T-cell (primary cell): ENCODE measurements at places on chromosomes 11 and 22.

GRCh38 chr11:45847911-45848316, 639 bp downstream of the CRY2 start:
- DNase-seq: peak; percentile 37

DNA sequence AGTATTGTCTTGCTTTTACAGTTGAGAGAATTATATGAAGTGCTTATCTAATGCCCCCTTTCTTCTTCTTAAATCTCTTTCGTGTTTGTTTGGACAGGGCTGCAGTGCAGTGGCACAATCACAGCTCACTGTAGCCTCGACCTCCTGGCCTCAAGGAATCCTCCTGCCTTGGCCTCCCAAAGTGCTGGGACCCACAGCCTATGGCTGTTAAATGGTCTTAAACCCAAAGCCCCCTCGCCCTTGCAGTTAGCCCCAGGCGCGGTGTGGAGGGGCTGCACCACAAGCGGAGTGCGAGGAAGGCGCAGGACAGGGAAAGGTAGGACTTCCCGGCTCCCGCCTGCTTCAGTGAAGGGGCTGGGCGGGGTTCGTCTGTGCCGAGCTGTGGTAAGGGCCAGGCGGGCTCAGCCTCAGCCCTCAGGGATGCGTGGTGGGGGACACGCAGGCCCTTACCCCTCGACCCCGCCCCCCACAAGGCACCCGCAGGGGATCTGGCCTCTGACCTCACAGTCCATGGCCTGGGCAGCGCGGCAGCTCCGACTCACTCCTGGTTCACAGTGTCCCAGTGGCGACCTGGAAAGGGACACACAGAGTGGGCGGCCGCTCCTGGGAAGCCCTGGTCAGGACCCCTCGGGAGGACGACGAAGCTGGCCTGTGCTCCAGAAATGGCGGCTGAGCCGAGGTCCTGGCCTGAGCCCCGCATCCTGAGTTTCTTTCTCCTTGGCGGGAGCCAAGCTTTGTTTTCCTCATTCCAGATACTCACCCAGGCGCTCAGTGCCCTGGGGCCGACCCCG, 24.5 kb downstream of the BID start:
- DNase-seq: no peak

- DNase-seq: no peak
Observed at GRCh38 chr22:45876136-45877035, 100.6 kb downstream of the WNT7B start.

- no peak for DNase-seq
Observed at GRCh38 chr11:74731301-74732094, at the start of gene CHRDL2. CHRDL2 (minus strand) TSS chr11:74731426; CDS start chr11:74730888, 538 bp downstream.

- no peak for DNase-seq
Observed at GRCh38 chr11:132960273-132961078, 571.8 kb downstream of the OPCML start.

DNA sequence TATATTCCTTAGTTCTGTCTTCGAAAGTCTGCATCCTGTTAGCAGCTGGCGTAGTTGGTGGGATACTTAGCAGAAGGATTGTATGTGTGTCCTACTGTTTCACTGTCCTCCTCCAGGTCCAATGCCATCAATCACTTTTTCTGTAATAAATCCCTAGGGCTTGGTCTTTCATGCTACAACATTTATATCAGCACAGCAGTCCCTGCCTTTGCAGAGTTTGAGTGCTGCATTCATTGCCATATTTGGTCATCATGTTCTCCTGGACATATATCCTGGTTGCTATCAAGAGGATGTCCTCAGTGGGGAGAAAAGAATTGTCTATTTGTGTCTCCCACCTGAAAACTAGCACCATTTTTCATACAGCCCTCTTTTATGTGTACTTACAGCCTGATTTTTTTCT, 67.0 kb downstream of the OR5AK2 start:
- no peak for DNase-seq

GRCh38 chr11:1304380-1304779, 5.1 kb downstream of the TOLLIP start:
- no peak for DNase-seq

DNA sequence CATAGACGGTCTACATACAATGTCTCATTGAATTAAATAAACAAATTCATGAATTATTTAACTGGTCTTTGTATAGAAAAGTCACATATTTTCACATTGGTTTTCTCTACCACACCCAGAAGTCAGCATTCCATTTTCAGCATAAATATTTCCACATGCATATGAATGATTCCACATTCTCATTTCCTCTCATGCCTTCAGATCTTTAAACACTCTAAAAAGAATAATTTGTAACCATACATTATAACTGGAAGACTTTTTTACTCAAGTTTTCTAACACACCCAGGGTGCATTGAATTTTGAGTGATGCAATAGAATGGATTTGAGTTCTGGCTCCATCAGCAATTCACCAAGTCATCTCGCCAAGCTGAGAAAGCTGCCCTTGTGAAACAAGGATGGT, 501.8 kb upstream of the TENM4 start:
- DNase-seq: no peak

GRCh38 chr22:29377979-29378378, 10.4 kb downstream of the AP1B1 start:
- no peak for DNase-seq

- DNase-seq: no peak
Observed at GRCh38 chr22:31968022-31968421, 23.7 kb downstream of the YWHAH start.

DNA sequence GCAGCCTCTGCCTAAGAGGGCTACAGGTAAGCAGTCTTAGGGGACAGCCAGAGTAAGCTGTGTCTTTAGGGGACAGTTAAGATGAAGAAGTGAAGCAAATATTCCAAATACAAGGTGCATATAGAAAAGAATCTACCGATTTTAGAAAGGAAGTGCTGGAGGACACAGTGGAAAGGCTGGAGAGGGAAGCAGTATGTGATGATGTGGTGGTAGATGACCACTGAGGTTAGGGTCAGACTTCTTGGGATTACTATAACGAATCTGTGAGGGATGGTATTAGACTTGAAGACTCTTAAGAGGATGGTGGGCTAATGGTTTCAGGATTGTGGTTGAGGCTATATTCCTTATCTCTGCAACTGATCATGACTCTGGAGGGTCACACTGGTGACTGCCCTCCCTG, 40.0 kb upstream of the PHOX2A start:
- no peak for DNase-seq

- DNase-seq: no peak
Observed at GRCh38 chr22:17811119-17811518, 36.9 kb upstream of the BID start.

DNA sequence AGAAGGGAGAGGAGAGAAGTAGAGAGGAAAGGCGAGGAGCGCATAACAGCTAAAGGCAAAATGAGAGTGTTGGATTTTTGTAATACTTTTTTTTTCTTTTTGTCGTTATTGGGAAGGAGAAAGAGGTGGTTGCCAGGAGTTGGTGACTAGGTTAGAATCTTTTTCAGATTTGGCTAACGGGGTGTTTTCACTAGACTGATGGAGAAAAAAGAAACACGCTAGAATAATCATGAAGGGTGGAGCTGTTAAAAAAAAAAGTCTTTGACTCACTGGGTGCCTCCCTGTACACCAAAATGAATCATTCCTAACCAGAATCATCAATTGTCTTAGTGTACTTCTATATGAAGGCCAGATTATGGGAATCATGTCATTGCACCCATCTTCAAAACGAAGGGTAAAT, 12.7 kb downstream of the BLID start:
- no peak for DNase-seq

- no peak for DNase-seq
Observed at GRCh38 chr11:33618956-33619355, 81.7 kb downstream of the C11orf91 start.

- no peak for DNase-seq
Observed at GRCh38 chr11:113555071-113555619, 79.9 kb upstream of the DRD2 start.

GRCh38 chr22:37449331-37450001, 22.2 kb upstream of the ELFN2 start:
- DNase-seq: no peak

DNA sequence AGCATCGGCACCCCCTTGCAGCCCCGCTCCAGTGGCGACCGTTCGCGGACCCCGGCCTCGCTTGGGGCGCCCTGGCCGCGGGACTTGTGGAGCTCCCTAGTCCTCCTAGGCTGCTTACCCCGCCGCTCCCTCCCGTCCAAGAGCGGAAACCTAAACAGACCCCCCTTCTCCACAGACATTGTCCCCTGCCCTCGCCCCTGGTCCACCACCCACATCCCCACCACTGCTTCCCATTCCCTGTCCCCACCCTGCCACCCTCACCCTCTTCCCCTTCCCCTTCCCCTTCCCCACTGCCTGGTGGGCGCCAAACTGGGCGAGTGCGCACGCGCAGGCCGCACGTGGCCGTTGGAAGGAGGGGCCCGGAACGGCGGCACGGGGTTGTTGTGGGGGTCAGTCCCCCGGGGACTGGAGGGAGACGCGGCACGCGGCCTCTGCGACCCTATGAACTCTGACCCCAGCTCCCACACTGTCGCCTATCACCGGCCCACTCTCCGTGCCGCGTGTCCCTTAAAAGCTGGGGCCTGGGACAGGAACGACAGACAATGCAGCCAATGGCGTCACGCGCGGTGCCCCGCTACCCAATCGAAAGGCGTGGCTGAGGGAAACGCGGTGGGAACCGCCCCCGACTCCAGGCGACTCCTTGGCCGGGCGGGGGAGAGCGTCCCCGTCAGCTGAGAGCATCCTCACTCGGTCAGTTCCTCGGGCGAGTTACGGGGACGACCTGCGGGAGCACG, at the start of gene SNX32:
Gene SNX32 (plus strand): TSS at position 667 of the 734 bp plus-strand sequence. CDS start 103 bp downstream, outside the sequence.
- peak; percentile 93 for DNase-seq

DNA sequence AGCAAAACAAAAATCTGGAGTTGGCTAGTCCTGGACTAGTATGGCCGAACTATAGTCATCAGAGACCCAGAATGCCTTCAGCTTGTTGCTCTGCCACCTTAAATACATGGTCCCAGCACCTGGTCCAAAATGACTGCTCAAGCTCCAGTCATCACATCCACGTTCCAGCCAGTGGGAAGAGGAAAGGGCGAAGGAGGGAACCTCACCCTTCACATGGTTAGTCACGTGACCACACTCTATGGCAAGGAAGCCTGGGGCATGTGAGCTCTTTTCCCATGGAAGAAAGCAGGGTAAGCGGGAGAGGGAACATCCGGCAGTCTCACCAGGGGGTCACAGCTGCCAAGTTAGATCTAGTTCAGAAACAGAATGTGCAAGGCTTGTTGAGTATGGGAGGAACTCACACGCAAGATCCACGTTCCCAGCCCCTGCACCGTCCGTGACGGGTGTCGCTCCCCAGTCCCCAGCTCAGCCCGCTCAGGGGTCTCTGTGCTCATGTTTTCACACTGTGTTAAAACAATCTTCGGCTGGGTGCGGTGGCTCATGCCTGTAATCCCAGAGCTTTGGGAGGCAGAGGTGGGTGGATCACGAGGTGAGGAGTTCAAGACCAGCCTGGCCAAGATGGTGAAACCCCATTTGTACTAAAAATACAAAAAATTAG, 1.9 kb upstream of the ANO9 start:
- no peak for DNase-seq

GRCh38 chr11:62621567-62622470, at the start of gene B3GAT3:
B3GAT3 (minus strand) TSS chr11:62621986; CDS start chr11:62621947, 39 bp downstream.
- DNase-seq: peak; percentile 97

DNA sequence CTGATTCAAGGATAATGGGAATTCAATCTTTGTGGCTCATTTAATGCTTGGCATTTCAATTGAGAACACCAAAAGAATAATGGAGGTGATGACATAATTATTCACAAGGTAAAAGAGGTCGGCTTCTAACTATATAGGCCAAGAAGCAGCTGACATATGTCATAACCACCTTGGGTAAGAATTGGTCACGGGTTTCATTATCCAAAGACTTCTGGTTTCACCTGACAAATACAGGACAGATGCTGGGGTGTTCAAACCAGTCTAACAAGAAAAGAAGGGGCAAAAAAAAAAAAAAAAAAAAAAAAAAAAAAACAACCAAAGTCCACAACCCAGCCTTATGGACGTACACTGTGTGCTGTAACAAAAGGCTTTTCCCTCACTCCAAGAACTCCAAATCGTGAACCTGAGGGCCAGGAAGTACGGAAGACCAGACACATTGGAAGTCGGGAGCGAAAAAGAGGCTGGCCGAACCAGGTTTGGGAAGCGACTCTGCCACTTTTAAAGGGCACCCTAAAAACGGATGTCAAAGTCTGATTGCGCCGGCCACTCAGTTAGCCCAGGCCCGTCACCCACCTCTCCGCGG, 385 bp downstream of the HARBI1 start:
- no peak for DNase-seq

DNA sequence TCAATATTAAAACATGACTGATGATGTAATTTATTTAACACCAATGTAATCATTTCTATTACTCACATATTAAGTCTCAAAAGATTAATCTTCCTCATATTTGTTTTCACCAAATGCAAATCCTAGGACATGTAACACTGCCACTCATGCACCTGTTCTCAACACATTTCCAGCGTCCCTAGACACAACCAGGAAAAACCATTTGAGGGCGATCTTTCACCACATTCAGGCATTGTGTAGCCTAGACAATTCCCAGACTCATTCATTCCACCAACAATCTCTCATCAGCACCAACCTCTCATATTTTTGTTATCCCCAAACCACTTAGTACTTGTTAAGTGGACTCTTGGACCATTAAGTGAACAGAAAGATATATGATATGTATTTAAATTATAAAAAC, 66.1 kb downstream of the SLC36A4 start:
- no peak for DNase-seq

DNA sequence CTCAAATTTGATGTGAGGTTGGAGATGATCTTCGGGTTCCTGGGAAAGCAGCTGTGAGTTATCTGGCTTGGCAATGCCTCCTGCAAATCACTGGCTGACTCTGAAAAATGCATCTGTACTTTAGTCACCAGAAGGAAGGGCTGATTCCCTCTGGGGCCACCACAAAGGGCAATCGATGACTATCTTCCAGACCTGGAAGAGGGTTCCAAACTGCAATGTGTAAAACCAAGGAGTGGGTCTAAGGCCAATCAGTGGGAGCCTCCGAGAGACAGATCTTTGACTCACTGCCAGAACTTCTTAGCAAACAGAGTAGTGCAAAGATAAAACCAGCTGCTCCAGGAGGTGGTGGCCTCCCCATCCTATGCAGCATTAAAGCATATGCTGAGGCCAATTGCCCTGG, 29.1 kb upstream of the PAK1 start:
- no peak for DNase-seq

DNA sequence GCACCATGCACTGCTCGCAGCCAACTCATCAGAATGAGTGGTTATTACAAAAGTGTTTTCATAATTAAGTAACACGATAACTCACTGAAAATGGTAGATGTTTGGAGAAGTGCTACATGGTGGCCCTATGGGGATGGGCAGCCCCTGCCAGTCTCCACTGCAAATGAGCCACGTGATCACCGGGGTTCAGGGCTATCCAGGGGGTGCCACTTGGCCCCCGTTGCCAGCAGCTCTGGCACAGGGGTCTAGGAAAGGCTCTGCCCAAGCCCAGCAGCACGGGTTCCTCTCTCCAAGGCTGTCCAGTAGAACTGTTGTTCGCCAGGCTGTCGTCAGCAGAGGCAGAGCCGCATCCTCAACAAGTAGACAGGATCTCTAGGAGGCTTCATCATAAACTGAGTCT, 382.1 kb upstream of the B3GAT1 start:
- no peak for DNase-seq
